Stimulated activated CD8-positive, alpha-beta memory T cell treated with anti-CD3 and anti-CD28 coated beads, Interleukin-2, amount 100 ng/mL, for 48 hours (primary cell): ENCODE measurements at places on chromosomes 1 and 21.

DNA sequence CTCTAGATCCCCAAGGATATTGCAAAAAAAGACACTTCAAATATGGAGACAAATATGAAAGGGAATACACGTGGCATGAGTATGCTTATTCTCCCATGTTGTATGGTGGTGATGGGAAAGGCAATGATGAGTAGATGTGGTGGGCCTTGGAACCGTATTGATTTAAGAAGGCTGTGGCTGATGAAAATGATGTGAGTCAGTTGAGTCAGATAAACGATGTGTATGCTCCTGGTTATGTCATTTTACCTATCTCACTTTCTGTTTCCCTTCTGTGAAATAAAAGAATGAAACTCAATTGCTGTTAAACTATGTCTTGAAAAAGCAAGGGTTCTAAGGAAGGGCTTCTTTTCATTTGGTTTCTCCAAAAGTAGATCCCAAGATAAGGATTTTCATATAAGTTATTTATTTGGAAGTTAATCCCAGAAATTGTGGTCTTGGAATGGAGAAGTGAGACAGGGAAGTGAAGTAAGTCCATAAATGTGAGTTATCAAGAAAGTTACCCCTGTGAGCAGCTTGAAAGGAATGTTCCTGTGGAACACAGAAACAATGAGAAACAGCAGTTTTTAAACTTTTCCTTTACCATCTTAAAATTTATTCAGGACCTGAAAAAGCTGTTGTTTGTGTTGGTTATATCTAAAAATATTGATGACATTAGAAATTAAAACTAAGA, 292.0 kb downstream of the DUSP10 start:
- DNase-seq = no peak

DNA sequence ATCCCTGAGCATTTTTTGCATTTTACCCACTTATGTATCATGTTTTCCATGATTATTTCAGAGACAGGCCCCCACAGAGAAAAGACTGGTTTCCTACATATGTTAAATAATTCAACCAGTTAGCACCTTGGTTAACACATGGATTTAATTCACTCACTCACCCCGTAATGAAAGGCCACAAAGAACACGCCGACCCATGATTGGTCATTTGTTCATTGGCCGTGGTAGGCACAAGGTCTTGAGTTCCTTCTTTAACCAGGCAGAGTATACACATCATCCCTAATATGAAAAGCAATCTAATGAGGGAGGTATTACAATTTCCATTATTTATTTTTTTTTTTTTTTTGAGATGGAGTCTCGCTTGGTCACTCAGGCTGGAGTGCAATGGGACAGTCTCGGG, 50.6 kb downstream of the RPS6KA1 start:
- DNase-seq = no peak

DNA sequence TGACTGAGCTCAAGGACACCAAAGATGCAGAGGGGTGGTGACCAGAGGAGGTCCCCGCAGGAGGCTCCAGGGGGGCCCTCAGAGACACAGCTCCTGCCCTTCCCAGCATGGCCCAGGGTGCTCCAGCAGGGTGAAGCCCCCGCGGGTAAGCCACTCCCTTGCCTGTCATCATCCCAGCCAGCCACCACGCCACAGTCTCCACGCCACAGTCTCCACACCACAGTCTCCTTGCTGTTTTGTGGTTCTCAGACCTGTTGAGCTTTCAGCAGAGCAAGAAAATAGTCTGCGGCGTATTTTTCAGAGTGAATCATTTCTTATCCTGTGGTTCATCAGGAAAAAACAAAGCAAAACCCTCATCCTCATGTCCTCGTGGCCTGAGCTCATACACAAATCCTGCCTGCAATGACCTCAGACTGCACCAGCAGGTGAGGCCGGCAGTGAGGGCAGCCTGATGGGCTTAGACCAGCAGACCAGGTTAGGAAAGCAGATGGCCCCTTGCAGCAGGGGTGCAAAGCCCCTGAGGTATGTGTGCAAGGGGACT, 25.7 kb upstream of the ABCG1 start:
- DNase-seq = peak; percentile 60

DNA sequence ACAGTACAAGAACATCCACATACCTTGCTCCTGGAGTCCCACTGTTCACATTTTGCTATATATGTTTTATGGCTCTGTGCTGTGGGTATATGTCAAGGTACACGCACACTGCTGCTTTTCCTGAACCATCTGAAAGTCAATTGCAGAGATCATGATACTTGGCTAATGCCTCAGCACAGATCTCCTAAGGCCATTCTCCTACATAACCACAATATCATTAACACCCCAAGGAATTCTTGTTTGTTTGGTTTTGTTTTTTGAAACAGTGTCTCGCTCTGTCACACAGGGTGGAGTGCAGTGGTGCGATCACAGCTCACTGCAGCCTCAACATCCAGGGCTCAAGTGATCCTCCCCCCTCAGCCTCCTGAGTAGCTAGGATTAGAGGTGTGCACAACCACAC, 16.0 kb downstream of the CTNNBIP1 start:
- DNase-seq = no peak

DNA sequence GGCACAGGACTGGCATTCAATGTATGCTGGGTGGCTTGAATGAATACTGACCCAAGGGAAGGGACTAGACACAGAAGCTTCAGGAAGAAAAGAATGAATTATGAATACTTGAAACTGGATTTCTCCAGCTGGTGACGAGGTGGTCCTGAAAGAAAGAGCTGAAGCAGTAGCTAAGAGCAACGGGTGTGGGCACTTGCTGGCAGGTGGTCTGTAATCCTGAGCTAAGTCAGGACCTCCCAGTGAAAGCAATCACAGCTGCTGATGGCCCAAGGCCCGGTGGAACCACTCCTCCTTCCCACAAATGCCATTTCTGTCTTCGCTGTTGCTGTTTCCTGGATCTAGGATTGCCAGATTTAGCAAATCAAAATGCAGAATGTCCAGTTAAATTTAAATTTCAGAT, 47.0 kb downstream of the NEK2 start:
- no peak for DNase-seq
